ENCODE measurements at places on chromosomes 5 and 9.

- DNase-seq, result no peak
These were observed 122.6 kb downstream of the ADAMTS12 start for GRCh38 chr5:33769196-33769595.

DNA sequence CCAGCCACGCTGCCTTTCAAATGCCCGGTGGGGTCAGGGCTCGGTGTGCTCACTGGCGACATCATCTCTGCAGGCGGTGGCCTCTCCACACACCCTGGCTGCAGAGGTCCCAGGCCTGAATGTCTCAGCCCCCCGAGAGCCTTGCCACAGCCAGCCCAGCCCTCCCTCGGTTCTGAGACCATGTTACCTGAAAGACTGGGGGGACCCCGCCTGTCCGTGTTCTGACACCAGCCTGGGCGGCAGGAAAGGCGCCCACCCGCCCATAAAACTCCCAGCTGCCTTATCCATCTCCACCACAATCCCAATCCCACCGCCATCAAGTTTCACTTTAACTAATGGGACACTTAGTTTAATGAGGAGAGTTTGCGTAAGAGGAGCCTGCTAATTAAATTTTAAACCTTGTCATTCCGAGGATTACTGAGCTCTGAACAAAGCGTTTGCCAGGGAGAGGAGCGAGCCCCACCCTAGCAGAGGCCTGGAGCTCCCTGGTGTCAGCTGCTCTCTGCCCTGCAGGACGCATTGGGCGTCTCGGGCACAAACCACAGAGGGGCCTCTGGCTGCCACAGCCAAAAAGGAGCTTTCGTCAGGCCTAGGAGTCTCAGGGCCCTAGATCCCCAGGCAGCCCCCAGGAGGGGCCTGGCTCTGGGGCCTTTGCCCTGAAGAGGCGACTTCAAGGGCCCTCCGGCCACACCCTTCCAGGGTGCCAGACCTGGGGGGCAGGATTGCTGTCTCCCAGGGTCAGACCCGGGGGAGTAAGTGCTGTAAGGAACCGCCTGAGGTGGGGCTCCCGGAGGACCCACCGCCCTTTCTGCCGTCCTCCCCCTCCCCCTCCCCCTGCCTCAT, 15.3 kb downstream of the LHX3 start:
- no peak for DNase-seq

- no peak for DNase-seq
These were observed 187.3 kb downstream of the TENT4A start for GRCh38 chr5:6900247-6901227.

DNA sequence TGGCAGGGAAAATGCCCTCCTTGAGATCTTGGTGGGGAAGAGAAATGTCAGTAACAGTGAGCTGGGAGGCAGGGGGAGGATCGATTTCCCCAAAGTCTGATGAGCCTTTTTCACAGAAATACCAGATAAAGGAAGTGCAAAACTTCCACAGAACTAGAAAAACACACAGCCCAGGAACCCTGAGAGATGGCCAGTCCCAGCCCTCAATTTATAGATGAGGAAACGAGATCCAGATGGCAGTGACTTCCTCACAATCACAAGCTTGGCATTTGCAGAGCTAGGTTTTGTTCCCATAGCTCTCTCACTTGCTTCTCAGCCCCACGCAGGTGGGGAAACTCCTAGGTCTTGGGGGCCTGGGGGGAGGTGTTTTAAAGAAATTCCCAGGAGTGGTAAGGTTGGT, 3.8 kb upstream of the GGTA1 start:
- DNase-seq, result no peak

DNA sequence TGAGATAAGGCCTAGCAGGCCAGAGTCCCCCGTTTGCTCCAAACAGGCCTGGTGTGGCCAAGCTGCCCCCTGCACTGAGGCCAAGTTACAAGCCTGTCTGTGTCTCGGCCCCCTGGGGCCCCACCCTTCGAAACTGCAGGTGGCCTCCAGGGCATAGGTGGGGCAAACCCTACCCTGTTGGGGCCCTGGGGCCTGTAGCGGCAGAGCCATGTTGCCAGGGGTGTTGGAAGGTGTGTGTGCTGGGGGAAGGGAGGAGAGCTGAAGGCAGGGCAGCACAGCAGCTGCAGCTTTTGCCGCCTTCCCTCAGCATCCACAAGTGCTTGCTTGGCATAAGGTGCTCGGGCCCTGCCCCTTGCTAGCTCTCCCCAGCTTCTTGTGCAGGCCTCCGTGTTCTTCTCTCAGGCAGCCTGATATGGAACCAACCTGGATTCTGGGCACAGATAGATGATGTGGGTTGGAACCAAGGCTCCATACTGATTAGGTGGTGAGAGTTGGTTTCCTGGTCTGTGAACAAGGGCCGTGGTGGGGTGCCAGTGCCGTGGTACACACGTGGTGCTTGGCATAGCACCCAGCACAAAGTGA, 12.7 kb downstream of the IRF1 start:
- DNase-seq, result no peak

DNA sequence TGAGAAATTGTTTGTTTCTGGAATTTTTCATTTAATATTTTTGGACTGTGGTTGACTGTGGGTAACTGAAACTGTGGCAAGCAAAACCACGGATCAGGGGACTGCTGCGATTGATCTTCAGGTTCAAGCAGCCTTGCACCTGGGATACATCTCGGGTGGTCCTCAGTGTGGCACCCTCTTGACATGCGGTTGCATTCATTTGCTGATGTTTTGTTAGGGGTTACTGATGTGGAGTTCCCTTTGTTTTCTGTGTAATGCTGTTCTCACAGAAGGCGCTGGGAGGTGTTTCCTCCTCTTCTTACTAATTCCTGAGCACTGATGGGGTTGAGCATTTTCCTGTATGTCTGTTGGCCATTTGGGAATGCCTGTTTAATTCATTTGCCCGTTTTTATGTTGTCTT, 60.4 kb downstream of the EHMT1 start:
- no peak for DNase-seq

GRCh38 chr5:91978221-91978882, 595.2 kb upstream of the ARRDC3 start:
- no peak for DNase-seq

DNA sequence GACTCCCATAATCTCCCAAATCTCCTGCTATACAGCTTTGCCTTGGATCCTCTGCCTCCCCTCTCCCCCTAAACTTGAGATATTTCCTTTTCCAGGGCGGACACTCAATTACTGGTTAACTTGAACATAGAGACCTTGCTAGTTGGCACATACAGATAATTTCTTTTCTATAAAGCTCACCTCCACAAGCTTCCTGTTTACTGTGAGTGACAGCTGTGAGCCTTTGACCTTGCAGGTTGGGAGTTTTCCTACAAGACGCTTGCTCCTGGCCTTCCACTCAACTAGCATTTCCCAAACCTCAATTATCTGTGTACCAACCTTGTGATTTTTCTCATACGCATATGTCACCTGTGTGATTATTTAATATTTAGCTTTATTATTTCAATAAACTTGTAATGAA, 114.5 kb downstream of the GNA14 start:
- DNase-seq, result no peak

DNA sequence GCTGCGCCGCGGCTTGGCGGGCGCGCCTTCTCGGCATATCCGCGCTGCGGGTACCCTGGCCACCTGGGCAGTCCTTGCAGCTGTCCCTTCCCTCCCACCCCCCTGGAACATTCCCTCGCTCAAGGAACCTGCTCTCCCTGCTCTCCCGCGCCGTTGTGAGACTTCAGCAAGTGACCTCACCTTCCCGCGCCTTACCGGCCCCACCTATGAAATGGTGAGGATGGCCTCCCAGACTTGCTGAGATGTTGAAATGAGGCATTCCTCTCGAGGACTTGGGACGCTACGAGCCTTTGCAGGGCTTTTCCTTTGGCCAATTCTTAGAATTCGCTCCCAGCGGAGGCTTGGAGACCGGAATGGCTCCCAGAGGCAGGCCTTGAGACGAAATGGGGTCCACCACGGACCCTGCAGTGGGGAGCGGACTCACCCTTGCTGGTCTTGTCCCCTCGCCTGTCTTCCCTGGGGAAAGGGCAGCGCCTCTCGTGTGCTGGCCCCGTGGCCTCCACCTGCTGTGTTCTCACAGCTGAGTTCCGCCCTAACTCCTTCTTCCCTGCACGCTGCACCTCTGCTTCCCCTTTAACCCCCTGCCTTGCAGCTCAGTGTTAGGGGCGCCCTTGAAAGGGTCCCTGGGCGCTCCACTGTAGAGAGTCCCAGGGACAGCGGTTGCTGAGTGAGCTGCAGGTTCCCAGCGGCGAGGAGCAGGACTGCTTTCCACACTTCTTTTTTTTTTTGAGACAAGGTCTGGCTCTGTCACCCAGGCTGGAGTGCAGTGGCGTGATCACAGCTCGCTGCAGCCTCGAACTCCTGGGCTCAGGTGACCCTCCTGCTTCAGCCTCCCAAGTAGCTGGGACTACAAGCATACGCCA, 907 bp downstream of the HMCN2 start:
- no peak for DNase-seq

GRCh38 chr5:150261231-150261630, 28.3 kb downstream of the CAMK2A start:
- no peak for DNase-seq

GRCh38 chr5:150184990-150185912, 4.6 kb upstream of the SLC6A7 start:
- DNase-seq, result no peak

DNA sequence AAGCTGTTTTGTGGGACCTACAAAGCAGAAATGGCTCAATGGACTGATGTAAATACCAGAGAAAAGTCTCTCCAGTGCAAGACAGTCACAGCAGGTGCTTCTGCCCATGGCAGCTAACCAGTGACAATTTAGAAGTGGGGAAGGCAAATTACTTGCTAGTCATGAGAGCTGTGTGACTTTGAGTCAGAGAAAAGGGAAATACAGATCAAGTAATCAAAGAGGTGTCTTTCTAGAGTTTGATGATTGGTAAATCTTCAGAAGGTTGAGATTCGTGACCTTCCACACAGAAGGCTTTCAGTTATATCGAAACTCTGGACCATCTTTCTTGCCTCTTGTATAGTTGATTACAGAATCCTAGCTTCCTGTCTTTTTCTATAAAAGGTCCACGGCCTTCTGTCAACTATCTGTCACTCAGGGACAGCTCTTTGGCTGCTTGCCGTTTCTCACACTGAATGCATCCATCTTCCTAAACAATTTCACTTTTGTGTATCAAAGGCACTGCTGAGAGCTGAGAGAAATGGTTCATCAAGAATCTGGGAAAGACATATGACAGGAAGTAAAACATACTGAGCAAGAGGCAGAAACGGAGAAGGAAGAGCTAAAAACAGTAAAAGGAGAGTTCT, 993.9 kb upstream of the ACO1 start:
- no peak for DNase-seq

- DNase-seq, result no peak
These were observed 150.9 kb downstream of the ADGRV1 start for GRCh38 chr5:90709323-90710155.

GRCh38 chr5:67496051-67496450, 299.5 kb upstream of the CD180 start:
- DNase-seq, result no peak

DNA sequence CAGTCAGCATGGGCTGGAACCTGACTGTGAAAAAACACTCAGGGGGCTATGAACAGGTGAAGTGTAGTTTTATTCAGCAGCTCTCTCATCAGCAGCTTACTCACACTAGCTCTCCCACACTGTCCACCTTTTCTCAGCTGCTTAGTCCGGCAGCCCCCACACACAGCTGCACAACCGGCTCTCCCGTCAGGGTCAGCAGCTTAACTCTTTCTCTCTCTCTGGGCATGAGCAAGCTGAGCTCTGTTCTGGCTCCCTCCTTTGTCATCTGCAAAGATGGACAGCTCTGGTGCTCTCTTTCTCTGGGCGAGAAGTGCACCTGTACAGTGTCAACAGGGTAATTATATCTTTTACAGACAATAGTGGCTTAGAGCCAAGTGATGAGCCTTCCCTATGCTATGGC, 8.2 kb downstream of the DMAC1 start:
- DNase-seq, result no peak

- no peak for DNase-seq
These were observed 8.0 kb downstream of the NTNG2 start for GRCh38 chr9:132169672-132170392.

DNA sequence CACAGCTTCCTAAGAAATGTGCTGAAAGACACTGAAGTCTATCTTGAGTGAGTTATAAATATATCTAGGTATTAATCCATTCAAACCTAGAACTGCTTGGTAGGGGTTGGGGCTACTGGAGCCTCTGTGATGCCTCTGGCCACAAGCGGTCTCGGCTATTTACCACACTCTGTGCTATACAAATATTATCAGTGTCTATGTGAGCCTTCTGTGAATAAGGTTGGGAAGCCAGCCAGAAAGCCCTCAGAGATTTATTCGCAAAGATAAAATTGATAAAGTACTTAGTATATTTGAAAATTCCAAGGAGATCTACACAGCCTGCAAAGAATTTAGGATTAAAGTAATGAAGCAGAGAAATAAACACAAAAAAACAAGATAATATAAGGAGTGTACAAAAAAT, 41.4 kb downstream of the LIFR start:
- no peak for DNase-seq

- no peak for DNase-seq
These were observed 117.8 kb upstream of the PTCH1 start for GRCh38 chr9:95634536-95634935.

DNA sequence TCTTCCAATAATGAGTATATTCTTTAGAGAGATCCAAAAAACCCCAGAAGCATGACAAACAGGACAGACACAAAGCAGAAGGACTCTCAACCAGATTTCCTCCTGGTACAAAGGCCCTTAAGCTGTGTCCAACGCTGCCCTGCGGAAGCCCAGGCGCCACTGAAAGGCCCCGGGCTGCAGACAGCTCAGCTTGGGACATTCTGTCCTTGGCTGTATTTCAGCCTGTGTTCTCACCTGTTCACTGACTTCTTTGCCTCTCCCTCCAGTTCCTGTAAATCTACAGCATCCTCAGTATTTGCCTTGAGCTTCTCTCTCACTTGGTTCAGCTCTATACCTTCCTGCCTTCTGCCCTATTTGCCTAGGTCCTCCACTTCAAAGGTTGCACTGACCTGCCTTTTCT, 96.5 kb downstream of the SH3TC2 start:
- no peak for DNase-seq

- no peak for DNase-seq
These were observed 412.5 kb downstream of the CCDC171 start for GRCh38 chr9:15965246-15965745.

GRCh38 chr9:3458806-3459475, 66.9 kb downstream of the RFX3 start:
- no peak for DNase-seq

- no peak for DNase-seq
These were observed 1.8 kb upstream of the TSC1 start for GRCh38 chr9:132946211-132946610.

GRCh38 chr9:117763314-117763713, 59.1 kb downstream of the TLR4 start:
- no peak for DNase-seq

GRCh38 chr9:116099821-116100220, 53.8 kb upstream of the PAPPA start:
- no peak for DNase-seq
